ENCODE measurements at places on chromosomes 5 and 9.

DNA sequence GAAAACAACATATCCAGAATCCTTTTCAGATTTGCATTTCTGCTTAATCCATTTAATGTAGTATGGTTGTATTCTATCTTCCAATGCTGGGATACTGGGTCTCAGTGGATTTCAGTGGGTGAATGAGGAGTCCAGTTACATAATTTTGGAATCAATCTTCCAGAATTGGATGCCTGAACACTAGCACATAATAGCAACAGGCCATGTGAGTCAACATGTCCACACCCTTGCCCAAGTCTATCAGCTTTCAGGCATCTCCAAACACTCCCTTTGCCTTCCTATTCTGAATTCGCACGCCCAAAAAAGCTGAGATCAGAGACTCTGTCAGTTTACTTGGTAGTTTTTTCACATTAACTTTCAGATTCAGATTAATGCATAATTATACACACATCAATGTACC is 202.6 kb downstream of the TSSK1B start:
- no peak for DNase-seq

- DNase-seq = no peak
These were observed 714.9 kb upstream of the MEF2C start for GRCh38 chr5:89597878-89598277.

DNA sequence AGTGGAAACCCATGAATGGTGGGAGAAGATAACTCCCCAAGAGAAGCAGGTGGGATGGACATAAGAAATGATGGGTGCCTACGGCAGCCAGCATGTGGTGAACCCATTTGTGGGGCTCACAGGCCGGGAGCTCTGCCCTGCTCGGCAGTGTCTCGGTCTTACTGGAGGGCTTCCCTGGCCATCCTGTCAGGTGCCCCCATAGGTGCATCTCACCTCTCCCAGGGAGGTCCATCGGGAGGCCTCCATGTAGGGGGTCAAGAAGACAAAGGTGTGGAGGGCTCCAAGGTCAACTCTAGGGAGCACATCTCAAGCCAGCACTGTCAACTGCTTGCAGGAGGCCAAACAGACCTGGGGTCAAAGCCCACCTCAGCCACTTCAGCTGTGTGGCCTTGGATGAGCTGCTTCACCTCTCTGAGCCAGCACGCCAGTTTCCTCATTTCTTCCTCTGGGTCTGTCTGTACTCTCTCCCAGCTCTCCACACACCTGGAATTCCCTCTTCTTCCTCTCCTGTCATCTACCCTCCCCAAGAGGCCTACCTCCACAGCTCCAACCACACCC is 10.5 kb upstream of the ADGRD2 start:
- no peak for DNase-seq

GRCh38 chr9:133645021-133645765 is 9.0 kb downstream of the DBH start:
- DNase-seq = no peak

- DNase-seq = no peak
These were observed 47.2 kb upstream of the FCHO2 start for GRCh38 chr5:72908664-72909063.

- DNase-seq = no peak
These were observed 485.4 kb upstream of the CLINT1 start for GRCh38 chr5:158344376-158344775.

- no peak for DNase-seq
These were observed 43.8 kb upstream of the CDK20 start for GRCh38 chr9:88018101-88018500.

DNA sequence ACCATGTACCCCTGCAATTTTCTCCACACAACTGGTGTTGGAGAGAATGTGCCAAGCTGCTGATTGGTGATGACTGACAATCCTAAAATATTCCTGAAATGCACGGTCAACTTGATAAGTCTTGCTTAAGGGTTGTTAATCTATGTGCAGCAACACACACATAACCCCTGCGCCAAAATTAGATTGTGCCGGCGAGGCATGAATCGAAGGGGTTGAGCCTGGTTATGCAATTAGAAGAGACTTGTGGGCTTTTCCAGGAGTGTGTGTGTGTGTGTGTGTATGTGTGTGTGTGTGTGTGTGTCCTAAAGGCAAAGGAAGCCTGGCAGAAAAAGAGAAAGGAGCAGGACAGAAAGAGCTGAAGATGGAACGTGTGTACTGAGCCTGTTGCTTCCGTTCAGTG is 22.3 kb downstream of the IRX2 start:
- DNase-seq = no peak

DNA sequence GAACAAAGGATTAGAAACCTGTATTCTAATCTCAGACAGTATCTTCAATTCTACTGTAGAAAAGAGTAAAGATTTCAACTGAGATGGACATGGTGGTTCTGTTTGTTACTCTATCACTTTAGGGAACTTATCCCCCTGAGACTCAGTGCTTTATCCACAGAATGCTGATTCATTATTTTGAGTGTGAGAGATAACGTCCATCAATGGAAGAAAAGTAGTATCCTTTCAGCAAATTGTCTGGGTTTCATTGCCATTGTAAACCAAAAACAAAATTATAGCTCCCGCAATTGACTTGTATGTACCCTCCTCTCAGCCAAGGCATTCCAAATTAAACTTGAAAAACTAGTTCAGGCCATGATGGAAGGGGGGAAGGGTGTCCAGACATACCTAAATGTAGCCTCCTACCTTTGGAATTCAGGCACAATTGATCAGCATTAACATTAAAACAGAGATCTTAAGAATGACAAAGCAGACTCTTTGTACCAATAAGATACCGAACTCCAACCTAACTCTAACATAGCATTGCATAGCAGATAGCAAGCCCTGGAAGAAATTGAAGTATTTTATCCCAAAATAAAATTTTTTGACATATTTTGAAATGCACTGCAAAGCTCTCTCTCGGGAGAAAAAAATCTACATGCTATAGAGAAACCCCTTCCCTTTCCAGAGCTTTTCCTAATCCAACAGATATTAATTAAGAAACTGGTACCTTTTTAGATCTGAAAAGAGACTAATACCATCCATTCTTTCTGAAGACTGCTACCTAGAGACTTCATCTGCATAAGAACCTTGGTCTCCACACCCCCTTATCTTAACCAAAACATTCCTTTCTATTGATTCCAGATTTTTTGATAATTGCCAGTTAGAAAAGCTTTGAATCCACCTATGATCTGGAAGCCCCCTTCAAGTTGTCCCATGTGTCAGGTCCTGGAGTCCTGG is 1055.7 kb downstream of the PTPRD start:
- DNase-seq = no peak

DNA sequence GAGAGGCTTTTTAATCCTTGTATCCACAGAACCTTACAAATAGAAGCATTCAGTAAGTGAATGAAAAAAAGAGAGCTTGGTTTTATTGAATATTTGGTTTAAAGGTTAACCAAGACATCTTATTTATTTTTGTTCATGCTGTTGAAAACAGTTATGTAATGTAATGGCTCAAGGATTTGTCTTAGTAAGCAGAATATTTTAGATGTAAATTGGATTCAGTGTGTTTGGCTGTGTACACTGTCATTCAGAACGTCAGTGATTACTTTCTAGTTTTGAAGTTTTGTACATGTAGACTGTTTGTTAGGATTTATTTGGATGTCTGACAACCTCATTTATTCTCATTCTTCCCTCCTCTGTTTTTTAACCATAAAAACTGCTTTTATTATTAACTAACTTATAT is 31.3 kb downstream of the KCNN2 start:
- DNase-seq = no peak

DNA sequence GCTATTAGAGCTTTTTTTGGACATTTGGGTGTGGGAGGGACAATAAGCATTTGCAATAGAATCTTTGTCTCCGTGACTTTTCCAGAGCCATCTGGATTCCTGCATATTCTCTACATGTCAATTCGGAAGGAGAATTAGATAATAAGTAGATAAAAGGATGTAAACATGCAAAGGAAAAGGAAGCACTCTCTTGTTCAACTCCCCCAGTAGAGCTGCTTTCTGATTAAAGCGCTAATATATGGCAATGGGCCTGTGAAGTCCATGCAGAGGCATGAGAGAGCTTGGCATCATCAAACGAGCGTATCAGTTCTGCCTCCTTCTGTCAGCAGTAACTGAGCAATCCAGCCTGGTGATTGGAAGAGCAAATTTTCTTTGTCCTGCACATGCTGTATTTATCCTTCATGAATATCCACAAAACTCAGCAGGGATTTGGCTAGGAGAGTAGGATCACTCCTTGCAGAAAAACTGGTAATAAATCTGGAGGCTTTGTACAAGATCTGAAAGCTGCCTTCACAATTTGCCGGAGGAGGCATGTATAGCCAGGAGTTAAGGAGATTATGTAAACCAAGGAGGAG is 1752.9 kb downstream of the MAT2B start:
- no peak for DNase-seq

GRCh38 chr5:134561871-134562296 is 36.4 kb downstream of the JADE2 start:
- no peak for DNase-seq

- DNase-seq = no peak
These were observed 57.5 kb downstream of the COL23A1 start for GRCh38 chr5:178532666-178533065.

- DNase-seq = no peak
These were observed 2.8 kb upstream of the NKX2-5 start for GRCh38 chr5:173237875-173238220.

GRCh38 chr5:103541114-103541513 is 21.5 kb downstream of the NUDT12 start:
- no peak for DNase-seq

DNA sequence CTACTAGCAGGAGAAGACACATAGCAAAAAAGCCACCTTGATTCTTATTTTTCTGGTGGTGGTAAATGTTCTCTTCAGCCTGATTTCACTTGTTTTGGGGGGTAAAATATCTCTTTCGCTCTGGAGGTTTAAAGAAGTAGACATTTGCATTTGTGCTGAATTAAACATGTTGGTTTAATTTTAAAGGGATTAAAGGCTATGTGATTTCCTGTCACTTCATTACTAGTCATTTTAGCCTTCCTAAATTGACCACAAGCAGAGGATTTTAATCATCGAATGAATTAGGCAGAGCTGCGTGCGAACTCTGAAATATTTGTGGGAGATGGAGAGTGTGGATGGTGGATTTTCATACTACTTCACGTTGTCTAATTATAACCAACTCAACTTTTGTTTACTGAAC is 4.8 kb downstream of the RASGRF2 start:
- no peak for DNase-seq

DNA sequence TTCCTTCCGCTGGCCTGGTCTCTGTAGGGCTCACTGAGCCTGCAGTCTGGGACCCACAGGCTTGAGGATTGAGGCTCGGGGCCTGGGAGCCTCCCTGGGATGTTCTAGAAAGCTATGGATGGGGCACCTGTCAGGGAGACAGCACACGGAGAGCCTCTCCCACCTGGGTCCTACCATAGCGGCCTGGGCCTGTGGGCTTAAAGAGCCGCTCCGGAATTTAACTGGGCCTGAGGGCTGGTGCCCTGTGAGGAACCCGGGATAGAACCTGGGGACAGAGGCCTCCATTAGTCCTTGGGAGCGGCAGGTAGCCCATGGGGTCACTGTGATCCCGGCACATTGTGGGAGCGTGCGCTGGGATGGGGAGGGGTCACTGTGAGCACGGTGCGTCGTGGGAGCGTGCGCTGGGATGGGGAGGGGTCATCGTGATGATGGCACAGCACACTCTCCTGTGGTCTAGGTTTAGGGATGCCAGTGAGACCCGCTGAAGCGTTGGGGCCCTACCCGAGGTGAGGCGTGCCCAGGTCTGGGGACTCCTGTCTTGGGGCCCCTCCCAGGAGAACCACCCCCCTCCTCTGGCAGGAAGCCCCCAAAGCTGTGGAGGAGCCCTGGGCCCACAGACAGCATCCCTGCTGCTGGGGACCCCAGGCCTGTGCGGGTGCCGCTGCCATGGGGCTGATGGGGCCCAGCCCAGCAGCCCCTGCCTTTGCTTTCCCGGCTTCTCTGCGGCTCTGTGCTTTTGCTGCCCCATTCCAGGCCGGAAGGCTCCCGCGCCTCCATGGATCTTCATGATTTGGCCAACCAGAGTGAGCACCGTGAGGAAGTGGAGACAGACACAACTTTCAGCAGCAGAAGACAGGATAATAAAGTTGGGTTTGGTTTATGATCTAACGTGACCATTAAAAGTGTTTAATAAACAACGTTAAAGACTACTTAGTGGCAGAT is 3.4 kb upstream of the CEP72 start:
- DNase-seq = no peak

DNA sequence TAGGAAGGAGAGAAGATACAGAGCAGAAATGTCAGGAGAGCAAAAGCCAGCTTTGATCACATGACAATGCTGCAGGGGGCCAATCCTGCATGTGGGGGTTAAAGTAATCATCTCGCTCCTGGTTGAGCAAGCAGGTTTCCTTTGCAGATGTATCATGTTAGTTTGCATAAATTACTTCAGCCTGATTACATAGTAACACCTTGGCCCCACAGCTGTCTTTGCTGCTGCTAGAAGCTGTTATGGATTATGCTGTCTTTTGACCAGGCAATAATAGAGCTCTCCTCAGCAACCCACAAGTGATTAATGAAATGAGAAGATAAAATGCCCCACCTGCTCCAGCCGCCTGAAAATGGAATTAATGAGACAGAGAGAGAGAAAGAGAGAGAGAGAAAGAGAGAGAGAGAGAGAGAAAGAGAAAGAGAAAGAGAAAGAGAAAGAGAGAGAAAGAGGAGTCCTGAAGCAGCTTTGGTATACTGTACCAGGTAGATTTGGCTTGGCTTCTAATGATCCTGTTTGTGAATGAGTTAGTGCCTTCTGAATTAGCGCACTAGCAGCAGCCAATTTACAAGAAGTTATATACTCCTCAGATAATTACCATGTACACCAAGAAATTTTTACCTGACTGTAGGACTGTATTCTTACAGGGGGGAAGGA is 174.3 kb upstream of the RORB start:
- DNase-seq = no peak

GRCh38 chr9:27125936-27126335 is 16.9 kb downstream of the TEK start:
- no peak for DNase-seq

DNA sequence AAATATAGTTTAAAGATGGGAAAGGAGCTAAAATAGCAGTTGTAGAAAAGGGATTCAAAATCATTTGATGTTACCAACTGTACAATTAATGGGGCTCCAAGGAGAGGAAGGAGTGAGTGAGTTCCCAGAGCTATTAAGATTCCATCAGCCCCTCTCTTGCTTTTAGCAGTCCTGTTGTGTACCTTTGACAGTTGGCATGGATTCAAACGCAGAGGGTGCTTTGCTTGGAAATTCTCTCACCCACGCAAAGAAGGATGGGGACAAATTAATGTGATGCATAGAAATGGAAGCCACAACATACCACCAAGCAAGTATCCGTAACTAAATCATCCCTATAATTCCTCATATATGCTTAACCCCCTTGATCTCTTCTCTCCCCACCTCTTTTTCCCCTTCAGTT is 461.3 kb downstream of the EBF1 start:
- no peak for DNase-seq

DNA sequence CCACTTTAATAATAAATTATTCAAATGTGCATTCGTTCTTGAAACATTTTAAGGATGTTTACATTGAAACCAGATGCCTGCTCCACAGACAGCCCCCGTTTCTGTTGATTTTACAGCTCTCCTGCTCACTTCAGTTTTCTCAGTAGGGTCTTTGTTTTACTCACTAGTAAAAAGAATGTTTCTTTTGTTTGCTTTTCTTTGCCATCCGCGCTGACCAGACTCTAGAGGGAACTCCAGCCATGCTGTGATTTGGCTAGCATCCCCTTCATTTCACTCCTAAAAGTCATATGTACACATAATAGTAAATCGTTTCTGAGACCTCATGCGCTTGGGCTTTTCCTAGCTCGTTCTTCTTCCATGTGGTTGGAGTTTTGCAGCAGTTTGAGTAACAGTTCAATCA is 28.7 kb upstream of the PALM2AKAP2 start:
- no peak for DNase-seq
